ENCODE measurements at places on chromosomes 5 and 9.

- no peak for DNase-seq
These were observed 640 bp downstream of the TRIM32 start for GRCh38 chr9:116687754-116688135.

DNA sequence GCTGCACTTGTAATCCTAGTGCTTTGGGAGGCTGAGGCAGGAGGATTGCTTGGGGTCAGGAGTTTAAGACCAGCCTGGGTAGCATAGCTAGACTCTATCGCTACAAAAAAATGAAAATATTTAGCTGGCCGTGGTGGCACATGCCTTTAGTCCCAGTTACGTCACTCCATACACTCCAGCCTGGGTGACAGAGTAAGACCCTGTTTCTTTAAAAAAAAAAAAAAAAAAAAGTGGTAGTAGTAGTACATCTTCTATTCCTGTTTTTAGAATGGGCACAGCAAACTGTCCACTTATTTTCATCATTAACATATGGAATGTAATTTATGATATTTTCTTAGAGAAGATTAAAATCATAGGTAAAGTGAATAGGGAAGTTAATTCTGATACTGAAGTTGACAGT is 48.2 kb downstream of the TRIO start:
- no peak for DNase-seq

DNA sequence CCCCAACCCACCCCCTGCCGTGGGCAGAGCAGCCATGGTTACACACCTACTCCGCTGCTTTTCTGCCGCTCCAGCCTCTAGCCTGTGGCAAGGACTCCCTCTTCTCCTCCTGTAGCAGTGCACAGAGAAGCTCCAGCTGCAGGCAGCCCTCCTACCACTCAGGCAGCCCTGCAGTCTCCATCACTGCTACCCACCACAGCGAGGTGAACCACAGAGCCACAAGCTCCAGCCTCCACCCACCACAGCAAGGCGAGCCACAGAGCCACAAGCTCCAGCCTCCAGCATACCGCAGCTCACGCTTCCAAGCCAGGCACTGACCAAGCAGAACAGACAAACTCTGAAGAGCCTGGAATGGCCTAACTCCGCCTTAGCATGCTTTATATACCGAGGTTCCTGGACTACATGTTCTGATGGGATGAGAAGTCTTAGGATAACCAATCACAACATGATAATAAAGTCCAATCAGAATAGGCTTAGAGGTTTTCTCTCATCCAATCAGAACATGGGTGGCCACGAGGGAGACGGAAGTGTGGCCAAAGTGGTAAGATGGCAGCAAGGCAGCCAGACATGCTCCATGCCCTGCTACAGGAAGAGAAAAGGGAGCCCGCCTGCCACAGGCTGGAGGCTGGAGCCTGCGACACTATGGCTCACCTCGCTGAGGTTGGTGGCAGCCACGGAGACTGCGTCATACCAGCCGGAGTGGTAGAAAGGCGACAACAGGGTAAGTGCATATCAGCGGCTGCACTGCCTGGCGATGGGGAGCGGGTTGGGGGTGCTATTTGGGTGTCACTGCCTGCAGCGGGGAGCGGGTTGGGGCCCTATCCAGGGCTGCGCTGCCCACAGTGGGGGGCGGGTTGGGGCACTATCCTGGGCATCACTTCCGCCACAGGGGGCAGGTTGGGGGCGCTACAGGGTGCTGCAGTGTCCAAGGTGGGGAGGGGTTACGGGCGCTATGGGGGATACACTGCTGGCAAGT is 75.8 kb upstream of the PCAT7 start:
- DNase-seq: no peak

- no peak for DNase-seq
These were observed 5.9 kb upstream of the LRRC14B start for GRCh38 chr5:185095-186070.

- no peak for DNase-seq
These were observed 426.7 kb downstream of the ZSWIM6 start for GRCh38 chr5:61758711-61759110.

- no peak for DNase-seq
These were observed 81.0 kb upstream of the CCDC152 start for GRCh38 chr5:42675602-42676001.

DNA sequence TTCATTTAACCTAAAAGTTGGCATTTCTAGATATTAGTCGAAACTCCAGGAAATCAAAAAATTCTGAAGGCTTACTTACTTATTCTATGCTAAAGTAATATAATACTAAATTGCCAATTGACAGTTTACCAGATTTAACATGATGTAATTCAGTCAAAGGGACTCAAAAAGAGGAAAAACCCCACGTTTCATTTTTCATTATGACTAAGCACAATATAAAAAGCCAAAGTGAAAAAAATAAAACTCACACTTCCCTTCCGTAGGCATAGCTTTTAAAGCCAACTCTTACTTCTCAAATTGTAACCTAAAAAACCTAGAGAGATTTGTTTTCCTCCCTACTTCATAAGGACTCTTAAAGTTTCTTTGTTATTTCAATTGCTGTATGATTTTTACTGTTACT is 146.6 kb downstream of the RAPGEF6 start:
- DNase-seq: no peak

DNA sequence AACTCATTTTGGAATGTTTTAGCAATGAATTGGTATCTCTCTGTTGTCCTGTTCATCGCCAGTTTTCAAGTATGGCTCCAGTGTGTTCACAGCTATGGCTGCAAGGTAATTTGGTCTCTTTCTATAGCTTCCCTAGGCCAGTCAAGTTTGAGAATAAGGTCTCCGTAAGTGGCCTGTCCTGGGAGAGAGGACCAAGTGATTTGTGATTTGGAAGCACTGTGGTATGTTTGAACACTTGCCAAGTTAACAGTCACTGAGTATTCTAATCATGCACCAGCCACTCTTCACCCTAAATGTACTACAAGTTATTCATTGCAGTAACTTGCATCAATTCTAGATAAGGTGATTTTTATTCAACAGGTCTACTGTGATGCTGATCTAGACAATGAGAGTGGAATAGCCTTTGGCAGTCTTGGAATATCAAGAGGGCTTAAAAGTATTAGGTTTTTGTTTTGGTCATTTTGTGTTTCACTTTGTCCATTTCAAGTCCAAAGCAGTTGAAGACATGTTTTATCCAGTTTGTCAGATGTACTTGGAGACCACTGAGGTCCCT is 41.1 kb downstream of the G3BP1 start:
- DNase-seq: no peak

DNA sequence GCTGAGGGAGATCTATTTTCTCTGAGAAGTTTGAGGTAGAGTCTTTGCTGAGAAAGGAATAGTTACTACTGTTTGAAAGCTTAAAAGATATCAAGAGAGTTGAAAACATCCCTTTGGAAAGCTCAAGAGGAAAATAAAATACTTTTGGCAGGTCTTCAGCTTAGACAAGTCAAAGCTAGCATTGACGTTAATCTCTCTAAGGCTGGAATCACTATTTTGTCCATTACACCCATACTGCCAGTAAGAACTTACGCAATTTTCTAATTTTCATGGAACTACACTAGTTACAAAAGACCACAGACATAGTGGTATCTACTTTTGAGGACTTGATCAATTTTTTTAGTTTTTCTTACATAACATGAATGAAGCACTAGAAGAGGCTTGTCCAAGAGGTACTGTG is 494.9 kb downstream of the PSAT1 start:
- no peak for DNase-seq

GRCh38 chr9:91289244-91289643 is 72.5 kb downstream of the AUH start:
- DNase-seq: no peak

- no peak for DNase-seq
These were observed 204.5 kb downstream of the COMMD10 start for GRCh38 chr5:116289276-116289675.

GRCh38 chr9:129482521-129483414 is 138.1 kb downstream of the C9orf50 start:
- peak; percentile 50 for DNase-seq

DNA sequence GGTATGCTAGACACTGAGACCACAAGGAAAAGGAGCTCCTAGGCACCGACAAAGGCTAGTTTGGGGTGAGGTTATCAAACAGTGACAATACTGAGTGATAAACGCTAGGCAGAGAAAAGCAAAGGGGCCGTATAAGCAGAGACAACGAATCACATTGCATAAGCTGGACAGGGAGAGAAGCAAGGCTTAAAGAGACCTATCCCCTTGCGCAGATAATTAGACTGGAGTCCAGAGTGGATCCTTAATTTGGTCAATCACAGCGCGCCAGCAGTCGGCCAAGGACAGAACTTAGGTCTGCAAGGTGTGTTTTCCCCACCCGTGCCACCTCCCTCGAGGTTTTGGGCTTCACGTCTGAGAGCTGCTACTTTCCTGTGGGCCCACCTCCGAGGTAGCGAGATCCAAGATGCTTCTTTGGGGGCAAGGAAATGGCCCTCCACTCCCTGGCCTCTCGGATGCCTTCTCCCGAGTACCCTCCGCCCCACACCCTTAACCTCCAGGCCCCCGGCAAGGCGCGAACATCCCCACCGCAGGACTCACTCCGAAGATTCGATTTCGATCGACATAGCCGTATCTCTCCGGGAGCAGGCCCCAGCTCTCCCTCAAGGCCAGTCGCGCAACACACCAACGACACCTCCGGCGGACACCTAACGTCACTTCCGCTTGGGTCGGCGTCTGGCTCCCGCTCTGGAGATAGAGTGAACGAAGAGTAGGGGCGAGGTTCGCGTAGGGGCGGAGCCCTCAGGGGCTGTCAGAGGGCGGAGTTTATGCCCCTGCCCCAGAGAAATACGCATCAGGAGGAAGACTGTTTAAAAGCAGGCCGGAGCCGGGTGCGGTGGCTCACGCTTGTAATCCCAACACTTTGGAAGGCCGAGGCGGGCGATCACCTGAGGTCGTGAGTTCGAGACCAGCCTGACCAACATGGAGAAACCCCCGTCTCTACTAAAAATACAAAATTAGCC is at the start of gene SMU1:
SMU1 (minus strand) TSS at position 629 of the 959 bp plus-strand sequence; CDS start at position 563, 66 bp downstream.
- DNase-seq: peak; percentile 94

GRCh38 chr9:109975574-109976295 is 195.7 kb downstream of the PALM2AKAP2 start:
- DNase-seq: no peak

DNA sequence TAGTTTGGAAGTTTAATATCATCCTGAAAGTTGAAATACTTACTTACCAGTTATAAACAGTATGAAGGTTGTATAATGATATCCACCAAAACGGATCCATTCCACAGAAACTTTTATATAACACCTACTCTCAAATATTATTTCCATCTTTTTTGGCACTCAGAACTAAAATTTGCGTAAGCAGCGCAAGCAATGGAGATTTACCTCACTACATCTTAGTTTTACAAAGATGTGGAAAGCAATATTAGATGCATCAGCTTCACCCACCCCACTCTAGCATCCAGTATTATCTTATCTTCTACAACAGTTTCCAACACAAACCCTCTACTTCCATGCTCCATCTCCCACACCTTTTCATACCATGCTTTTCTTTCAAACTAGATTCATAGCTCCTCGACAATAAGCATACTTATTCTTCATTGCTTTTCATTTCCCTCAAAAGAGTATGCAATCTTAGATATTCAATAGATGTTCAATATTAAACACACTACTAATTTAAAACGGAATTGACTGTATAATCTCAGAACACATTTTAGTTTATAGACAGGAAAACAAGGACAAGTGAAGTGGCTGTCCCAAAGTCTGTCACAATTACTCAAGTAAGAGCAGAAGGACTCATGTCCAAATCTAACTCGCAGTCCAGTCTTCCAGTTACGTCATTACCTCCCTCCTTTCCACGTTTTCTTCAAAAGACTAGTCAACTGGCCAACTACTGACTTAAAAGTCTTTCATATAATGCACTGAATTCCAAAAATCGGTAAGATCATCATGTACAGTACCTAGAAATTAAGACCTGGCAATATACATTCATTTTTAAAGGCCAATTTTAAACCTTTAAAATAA is 2.2 kb downstream of the PPP2CA start:
- DNase-seq: no peak

- no peak for DNase-seq
These were observed 25.6 kb downstream of the CAMK2A start for GRCh38 chr5:150263801-150264621.

- no peak for DNase-seq
These were observed 18.7 kb upstream of the ROPN1L start for GRCh38 chr5:10423022-10423421.

DNA sequence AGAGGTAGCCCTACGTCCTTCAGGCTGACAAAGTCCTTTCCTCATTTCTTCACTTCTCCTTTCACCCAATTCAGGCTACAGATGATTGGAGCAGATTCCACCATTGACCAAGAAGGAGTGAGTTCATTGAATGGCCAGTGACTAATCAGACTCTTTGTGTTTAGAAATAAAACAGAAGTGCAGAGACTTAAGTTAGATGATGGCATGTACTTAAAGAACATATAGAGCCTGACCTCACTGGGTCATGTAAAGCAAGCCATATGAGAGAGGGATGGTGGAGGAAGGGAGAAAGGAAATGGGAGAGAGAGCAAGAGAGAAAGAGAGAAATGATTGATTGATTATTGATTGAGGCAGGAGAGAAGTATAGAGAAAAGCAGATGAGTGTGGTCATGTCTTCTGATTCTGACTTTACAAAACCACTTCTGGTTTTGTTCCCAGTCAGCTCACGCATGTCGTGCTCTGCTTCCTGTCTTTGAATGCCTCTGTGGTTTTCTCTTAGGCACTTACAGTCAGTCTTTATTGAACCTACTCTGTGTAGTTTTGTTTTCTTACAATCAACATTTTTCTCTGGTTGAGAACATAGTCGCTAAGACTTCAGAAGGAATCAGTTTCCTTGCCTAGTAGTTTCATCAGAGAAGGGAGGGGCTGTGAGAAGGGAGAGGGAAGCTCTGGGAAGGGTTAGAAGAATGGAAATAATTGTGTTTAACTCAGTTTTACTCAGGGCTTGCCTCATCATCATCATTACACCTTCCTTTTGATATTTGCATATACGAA is 149.2 kb upstream of the KLF9 start:
- peak; percentile 33 for DNase-seq

- no peak for DNase-seq
These were observed 211.9 kb upstream of the IRX4 start for GRCh38 chr5:2094616-2094995.

DNA sequence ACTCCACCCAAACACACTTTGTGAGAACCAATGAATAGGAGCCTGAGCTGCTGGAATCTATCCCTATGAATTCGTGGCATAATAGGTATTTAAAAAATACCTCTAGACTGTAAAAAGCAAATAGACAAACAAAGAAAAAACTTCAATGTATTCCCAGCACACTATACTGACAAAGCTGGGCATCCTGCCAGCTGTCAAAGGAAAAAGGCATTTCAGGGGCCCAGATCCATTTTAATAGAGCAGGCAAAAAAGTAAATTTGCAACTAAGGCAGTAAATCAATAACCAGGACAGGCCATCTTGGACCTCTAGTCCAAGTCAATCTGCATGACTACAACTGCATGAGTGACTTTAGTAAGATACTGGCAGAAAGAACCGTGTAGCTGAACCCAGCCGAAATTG is 25.6 kb upstream of the LARP1 start:
- DNase-seq: no peak

GRCh38 chr5:172932313-172933017 is 26.8 kb upstream of the RPL26L1 start:
- DNase-seq: peak; percentile 73

DNA sequence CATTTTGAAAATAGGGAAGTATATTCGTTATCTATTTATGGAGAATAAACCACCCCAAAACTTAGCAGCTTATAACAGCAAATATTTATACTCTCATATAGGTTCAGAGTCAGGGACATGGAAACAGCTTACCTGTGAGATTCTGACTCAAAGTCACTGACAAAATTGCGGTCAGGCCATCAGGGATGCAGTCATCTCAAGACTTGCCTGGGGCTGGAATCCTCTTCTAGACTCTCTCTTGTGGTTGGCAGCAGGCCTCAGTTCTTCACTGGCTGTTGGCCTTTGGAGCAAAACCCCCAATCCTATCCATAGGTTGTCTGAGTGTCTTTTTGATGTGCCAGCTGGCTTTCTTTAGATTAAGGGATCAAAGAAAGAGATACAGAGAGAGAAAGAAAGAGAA is 275.6 kb downstream of the SEC61B start:
- no peak for DNase-seq

Data from activated naive CD8-positive, alpha-beta T cell treated with anti-CD3 and anti-CD28 coated beads, Interleukin-2, amount 50 U/mL, for 24 hours (primary cell).